Cortex of kidney (tissue), 1 donor: ENCODE measurements at places on chromosomes 12 and 14.

GRCh38 chr12:1972260-1972659, 32.0 kb downstream of the DCP1B start:
- DNase-seq = no peak

GRCh38 chr12:2691345-2692071, 103.3 kb upstream of the FKBP4 start:
- no peak for DNase-seq

GRCh38 chr12:104133321-104133720, 4.7 kb downstream of the NFYB start:
- DNase-seq = no peak

DNA sequence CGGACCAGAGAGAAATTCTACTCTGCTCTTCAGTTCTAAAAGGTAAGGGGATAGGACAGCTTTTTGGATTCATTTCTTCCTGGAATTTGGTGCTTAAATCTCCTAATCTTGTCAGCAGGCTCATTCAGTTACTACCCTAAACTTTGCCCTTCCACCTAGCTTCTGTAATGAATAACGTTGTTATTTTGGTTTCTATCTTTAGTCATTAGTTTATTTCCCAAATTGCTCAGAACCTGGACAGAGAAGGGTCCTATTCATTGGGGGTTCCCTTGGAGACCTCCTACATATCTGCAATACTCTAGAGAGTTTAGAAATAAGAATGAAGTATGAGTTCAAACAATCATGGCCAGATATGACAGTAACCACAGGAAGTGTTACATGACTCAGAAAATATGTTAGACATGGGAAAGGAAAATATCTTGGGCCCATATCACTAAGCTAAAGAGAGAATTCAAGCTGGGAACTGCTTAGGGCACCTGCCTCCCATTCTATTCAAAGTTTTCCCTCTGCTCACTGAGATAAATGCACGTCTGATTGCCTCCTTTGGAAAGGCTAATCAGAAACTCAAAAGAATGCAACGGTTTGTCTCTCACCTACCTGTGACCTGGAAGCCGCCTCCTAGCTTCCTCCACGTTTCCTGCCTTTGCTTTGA, 87.9 kb downstream of the GAS2L3 start:
- DNase-seq = no peak

DNA sequence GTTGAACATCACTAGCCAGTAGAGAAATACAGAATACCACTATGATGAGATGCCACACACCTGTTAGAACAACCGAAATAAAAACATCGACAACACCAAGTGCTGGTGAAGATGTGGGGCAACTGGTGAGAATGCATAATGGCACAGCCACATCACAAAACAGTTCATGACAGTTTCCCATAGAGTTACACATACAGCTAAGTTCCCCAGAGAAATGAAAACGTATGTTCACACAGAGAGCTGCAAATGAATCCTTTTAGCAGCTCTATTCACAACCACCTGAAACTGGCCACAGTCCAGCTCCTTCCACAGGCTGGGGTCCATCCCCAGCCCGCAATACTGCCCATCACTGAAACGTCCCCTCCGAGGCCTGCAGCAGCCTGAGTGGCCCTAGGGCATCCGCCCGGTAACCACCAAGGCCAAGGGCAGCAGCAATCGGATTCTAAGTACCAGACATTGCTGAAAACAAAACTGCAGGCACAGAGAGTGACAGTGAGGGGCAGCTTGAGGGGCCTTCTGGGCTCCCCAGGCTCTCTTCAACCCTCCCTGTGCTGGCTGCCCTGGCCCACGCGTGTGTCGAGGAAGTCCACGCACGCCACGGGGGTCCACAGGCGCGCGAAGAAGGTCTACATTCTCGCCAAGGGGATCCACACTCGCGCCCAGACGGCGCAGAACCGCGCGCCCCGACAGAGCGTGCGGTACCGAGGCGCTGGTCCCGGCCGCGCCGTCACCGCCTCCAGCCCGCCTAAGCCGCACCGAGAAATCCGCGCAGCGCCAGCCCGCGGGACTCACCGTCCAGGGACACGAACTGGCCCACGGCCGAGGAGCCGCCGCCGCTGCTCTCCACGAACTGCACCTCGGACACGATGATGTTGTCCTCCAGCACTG, 903 bp downstream of the BRF1 start:
- no peak for DNase-seq

- no peak for DNase-seq
Observed at GRCh38 chr12:10147714-10148403, 17.9 kb upstream of the CLEC7A start.
